HTR-8/SVneo (cell line): ENCODE measurements at places on chromosomes 6 and 20.

DNA sequence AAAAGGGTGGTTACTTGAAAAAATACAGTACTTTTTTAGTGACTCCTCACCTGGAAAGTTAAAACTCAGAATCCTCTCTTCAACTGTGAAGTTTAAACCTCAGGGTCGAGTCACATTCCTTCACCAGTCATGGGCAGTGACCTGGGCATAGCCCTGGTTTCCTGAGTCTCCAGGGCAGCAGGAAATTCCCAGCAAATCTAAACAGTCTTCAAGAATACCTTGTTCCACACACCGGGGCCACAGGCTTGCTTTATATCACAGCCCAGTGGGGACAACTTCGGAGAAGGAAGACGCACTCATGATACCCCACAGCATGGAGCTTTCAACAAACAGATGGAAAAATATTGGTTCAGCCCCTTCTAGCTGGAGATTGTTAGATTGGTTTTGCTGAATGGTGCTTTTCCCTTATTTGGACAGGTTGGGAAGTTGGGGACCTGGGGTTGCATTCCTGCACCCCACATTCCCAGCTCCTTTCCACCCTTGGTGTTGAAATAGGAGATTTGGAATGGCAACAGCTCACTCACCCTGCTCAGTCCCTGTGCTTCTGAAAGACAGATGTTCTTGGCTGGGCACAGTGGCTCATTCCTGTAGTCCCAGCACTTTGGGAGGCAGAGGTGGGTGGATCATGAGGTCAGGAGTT, 113.0 kb upstream of the TMEM170B start:
- no peak for DNase-seq

DNA sequence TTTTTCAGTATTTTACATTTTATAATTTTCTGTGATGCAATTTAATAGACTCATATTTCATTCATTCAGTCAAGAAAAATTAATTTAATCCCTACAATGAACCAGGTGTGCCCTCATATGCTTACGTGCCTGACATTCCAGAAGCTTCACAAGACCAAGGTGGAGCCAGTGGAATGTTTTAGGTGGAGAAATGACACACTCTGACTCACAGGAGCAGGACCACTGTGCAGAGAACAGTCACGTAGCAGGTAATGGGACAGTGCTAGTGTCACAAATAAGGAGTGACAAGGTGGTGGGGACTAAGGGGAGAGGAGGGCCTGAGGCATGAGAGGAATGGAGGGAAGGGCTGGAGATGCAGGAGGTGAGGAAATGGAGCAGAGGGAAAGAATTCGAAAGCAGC, 37.0 kb upstream of the HLA-G start:
- no peak for DNase-seq

GRCh38 chr20:17614176-17614811, 44.4 kb downstream of the DSTN start:
- DNase-seq = no peak

DNA sequence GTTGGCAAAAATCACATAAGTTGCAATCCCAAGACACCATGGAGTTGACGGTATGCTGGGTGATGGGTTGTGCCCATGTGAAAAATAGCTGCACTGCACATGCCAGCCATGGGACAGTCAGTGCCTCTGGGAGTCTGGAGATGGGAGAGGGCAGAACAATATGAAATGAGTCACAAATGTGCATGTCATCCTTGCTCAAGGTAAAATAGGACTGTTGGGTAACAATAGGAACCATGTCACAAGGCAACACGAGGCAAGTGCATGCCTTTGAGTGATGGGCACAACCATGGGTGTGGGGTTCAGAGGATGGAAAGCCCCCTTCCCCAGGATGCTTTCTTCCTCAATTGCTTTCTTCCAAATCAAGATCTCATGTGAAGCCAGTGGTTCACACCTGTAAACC, 70.5 kb upstream of the PIM1 start:
- DNase-seq = no peak

- no peak for DNase-seq
Observed at GRCh38 chr20:39855799-39856198, 833.2 kb downstream of the MAFB start.
